ENCODE measurements at places on chromosomes 3 and 15. TPM values are rescaled to one million over a fixed set of nuclear protein-coding genes. Genes with fewer than 3 reads are reported as not detected.

DNA sequence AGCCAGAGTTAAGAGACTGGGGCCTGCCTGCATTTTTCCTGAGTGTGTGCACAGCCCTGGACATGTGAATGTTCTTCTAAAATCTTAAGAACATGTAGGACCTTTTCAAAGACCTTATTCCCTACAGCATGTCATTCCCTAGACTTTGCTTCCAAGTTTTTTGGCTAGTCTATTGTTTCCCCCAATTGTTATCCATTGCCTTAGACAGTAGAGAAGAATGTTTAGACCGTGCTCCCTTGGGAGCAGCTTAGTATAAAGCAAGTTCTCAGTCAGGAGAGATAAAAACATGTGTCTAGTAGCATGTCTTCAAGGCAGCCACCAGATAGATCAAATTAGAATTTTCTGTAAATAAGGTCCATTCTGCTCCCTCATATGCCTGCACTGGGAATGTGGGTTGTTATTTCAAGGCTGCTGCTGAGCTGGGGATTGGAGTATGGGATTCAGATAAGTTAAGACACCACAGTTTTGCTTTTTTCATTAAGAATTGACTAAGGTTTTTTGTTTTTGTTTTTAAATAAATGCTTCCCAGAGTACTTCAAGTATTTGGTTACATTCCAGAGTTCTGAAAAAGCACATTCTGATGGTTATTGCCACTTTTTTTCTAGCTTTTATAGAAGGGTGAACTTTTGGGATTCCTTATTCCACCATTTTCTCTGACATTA, 246.7 kb downstream of the RORA start:
- H3K27me3 ChIP-seq = no peaks in the 10 kb centered on the region
- no peak overlapping the region for H3K4me3 ChIP-seq
- H3K27ac ChIP-seq = no peak overlapping the region
- H3K4me1 ChIP-seq = no peaks in the 10 kb centered on the region

DNA sequence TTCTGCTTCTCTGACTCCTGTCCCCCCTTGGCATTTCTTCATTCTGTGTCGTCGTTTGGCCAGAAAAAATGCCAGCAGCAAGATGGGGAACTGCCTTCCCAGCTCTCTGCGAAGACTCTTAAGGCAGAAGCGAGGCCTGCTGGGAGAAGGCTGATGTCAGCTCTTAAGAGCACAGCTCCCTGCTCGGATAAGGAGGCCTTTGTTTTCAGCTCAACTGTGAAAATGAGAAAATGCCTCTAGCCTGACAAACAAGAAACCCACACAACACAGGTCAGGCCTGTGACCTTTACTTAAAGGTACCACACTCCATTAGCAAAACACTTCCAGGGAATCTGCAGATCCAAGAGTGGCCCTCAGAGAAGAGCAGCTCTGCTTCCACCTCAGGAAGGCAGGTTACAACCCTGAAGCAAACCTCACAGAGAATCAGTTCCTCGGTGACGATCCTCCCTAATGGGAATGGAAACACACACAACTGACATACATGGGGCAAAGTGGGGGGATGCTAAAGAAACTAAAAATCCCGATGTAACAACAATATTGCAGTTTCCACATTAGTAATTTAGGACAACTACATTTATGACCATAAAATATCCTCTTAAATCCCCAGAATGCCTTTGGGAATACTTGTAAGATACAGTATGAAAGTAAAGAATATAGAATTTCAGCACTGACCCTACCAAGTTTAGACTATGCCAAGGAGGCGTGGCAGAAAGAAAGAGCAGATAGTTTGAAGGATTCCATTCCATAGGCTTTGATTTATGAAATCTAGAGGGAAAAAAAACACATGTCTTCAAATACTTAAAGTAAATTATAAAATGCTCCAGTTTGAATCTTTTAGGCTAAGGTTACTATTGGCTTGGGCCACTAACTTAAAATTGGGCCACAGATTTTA, 52.1 kb downstream of the VGLL4 start:
- peak overlapping the region; percentile 41 for H3K27ac ChIP-seq
- H3K36me3 ChIP-seq = no peaks in the 10 kb centered on the region
- no peaks in the 10 kb centered on the region for H3K27me3 ChIP-seq

DNA sequence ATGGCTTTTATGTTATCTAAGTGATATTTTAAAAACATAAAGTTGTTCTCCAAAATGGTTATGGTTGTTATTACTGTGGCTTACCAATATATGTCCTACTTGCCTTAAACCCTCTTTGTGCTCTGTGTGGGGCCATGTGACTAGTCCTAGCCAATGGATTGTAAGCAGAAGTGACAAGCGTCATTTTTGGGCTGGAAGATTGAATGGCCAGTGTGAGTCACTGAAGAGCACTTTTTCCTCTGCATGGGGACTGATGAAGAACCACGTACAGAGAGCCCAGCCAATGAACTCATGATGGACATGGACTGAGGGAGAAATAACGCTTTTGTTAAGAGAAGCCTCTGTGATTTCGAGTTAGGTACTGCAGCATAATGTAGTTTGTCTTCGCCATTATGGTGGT, 332.7 kb downstream of the EDEM1 start:
- H3K36me3 ChIP-seq = no peaks in the 10 kb centered on the region
- DNase-seq = no peak
- H3K4me3 ChIP-seq = no peak overlapping the region

- H3K4me3 ChIP-seq = no peak overlapping the region
- peak overlapping the region; percentile 5 for H3K27ac ChIP-seq
- no peaks in the 10 kb centered on the region for H3K27me3 ChIP-seq
- DNase-seq = peak; percentile 23
These were observed 26.2 kb downstream of the CHSY1 start for GRCh38 chr15:101225658-101226057.

DNA sequence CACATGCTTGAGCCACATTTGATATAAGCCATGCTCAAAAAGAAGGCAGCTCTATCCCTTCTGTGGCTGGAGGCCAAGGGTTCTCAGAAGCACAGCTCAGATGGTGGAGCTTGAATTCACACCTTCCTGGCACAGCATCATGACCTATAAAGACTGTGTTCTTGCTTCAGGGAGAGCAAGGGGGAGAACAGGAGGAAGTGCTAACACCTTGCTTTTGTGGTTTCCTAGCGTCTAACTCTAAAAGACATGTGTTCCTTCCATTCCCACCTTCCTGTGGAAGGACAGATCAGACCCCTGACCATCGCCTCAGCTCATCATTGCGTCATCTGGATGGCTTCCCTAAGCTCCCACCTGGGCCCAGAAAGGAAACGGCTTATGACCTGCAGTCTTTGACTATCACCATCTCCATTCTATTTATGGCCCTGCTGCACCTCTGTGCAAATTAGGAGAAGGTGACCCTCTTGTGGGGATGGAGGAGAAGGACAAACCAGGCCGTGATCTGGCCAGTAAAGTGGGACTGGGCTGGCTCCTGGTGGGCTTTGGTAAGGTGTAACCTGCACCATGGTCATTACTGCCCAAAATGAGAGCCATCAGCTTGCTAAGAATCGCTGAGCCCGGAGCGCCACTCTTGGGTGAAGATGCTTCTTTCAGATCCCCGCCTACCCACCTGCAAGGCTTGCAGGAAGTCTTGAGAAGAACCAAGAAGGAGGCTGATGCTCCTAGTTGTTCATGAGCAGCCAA, 128.5 kb downstream of the SERPINI1 start:
- H3K27me3 ChIP-seq = no peaks in the 10 kb centered on the region
- no peak overlapping the region for H3K4me3 ChIP-seq

GRCh38 chr15:101062471-101063171, 143.5 kb downstream of the LRRK1 start:
- no peak overlapping the region for H3K27ac ChIP-seq
- no peak for DNase-seq
- no peaks in the 10 kb centered on the region for H3K27me3 ChIP-seq
- H3K4me3 ChIP-seq = no peak overlapping the region
- H3K36me3 ChIP-seq = peaks cover 19% of the 10 kb centered on the region

GRCh38 chr3:81352867-81353266, 408.6 kb downstream of the GBE1 start:
- peak; percentile 85 for DNase-seq
- no peaks in the 10 kb centered on the region for H3K36me3 ChIP-seq
- no peaks in the 10 kb centered on the region for H3K27me3 ChIP-seq
- H3K4me3 ChIP-seq = no peak overlapping the region
- H3K27ac ChIP-seq = no peak overlapping the region

- H3K27ac ChIP-seq = no peak overlapping the region
- no peaks in the 10 kb centered on the region for H3K36me3 ChIP-seq
- DNase-seq = no peak
- no peaks in the 10 kb centered on the region for H3K4me1 ChIP-seq
- no peaks in the 10 kb centered on the region for H3K27me3 ChIP-seq
These were observed 8.2 kb upstream of the RTP4 start for GRCh38 chr3:187359798-187360486.

DNA sequence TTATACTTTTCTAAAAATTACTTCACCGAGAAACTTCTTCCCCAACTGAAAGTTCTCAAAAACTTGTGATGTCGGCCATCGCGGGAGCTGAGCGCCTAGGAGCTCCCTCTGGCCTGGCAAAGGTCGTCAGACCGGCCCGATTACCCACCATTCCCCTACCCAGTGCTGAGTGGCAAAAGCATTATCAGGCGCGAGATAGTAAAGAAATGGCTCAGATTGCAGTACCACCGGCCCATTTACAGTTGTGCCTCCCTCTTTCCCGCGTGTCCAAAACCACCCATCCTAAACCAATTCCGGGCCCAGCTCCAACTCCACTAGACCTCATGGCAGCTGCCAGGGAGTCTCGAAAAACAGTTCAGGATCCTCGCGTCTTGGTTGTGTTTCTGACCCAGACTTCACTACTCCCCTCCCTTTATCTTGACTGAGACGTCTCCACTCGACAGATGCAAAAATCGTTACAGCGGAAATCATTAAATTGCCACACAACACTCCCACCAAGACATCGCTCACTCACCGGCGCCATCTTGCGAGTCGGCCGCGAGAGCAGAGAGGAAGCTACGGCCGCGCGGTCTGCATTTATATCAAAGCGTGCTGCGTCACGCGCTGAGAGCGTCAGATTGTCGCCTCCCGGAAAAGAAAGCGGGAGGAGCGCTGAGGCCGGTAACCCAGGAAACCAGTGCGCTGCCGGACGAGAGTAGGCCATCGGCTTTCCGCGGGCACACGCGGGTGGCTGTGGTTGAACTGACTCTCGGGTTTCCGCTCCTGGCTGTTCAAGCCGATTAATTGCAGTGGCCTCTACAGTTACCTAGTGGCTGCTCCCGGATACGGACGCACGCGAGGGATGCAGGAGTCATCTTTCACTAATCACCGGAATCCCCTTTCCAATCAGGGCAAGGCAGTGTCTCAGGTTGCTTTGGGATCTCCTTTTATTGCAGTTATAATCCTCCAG, at the start of gene RPL22L1:
TSS of gene RPL22L1 (minus strand) at position 551 of the 949 bp plus-strand sequence. CDS start at position 523, 28 bp downstream.
- peaks cover 21% of the 10 kb centered on the region for H3K4me1 ChIP-seq
- H3K27ac ChIP-seq = peak within 1 kb of the TSS; percentile 87
- DNase-seq = peak; percentile 94
- H3K27me3 ChIP-seq = no peaks in the 10 kb centered on the region
- H3K4me3 ChIP-seq = peak within 1 kb of the TSS; percentile 79
- H3K36me3 ChIP-seq = peaks cover 14% of the 10 kb centered on the region

DNA sequence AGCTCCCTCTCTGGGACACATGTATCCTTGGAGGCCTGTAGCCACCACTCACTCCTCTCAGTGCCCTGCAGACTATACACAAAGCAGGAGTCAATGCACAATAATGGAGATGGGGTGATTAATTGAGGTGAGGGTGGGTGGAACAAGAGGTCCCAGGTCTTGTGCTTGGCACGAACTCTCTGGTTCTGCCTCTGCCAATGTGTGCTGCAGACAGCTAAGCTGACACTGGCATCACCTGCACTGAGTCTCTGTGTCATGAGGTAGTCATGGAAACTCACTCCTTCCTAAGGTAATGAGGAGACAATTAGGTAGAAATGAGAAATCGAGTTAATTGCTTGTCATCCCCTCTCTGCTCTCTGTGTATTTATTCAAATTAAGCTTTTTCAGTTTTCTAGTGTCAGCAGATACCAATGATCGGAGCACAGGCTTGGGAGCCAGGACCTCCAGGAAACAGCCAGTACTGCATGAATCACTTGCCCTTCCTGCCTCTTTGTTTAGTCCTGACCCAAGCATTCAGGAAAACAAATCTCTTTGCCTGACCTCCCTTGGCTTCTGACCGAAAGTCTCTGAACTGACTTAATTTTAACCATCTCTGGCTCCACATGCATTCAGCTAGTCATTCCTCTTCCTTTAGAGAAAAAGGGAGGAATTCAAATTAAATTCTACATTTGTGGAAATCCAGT, 56.7 kb downstream of the DRD3 start:
- H3K4me1 ChIP-seq = peaks cover 20% of the 10 kb centered on the region
- H3K27ac ChIP-seq = peak overlapping the region; percentile 66
- DNase-seq = peak; percentile 92
- no peaks in the 10 kb centered on the region for H3K36me3 ChIP-seq
- H3K4me3 ChIP-seq = no peak overlapping the region
- no peaks in the 10 kb centered on the region for H3K27me3 ChIP-seq

DNA sequence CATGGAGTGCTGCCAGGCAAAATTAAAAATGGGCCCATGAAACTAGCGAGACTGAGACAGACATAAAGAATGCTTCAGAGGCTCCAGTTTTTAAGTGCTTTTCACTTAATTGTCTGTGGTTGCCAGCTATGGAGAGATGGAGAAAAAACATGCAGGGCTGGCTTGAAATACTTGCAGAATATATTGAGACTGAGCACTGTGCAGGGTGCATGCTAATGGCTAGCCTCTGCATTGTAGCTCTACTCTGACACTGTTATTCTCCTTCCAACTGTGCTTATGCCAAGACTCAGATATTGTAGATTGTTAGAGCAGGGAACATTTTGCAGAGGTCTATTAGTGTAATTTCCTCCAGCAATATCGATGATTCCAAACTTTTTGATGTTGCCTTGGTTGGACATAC, 735.0 kb downstream of the PDCD6IP start:
- H3K27ac ChIP-seq = no peak overlapping the region
- H3K27me3 ChIP-seq = no peaks in the 10 kb centered on the region
- H3K4me3 ChIP-seq = no peak overlapping the region
- no peaks in the 10 kb centered on the region for H3K36me3 ChIP-seq
- no peak for DNase-seq

DNA sequence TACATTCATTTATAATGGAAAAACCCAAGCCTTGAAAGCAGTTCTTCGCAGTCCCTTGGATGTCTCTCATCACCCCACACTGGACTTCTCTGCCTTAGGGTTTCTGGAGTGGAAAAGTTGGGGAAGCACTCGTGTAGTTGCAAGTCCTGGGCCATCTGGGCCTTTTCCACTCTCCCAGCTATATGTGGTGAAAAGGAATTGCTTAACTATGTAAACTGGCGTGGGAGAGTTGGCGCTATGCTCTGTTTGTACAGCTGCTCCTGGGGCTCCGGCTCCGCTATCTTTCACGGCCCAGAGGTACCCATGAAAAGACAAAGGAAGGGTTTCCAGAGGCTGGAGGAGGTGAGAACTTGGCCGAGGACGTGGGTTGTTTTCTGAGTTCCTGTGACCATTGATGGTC, 81.1 kb upstream of the MYZAP start:
- H3K4me1 ChIP-seq = peaks cover 25% of the 10 kb centered on the region
- peak; percentile 98 for DNase-seq
- H3K4me3 ChIP-seq = no peak overlapping the region
- no peaks in the 10 kb centered on the region for H3K36me3 ChIP-seq

Gene RHOV
- total RNA-seq = 0.18 TPM

Gene GPR156
- 0.27 TPM for total RNA-seq

Gene MAN2A2
- 52.1 TPM for total RNA-seq

Gene OR5K2
- not detected for total RNA-seq

Gene SEMA3F
- 143 TPM for total RNA-seq

Gene GOLGA8R
- 2.2 TPM for total RNA-seq

Measured in endothelial cell of umbilical vein (primary cell).